ENCODE measurements at places on chromosomes 7 and 10. TPM values are rescaled to one million over a fixed set of nuclear protein-coding genes. Genes with fewer than 3 reads are reported as not detected.

GRCh38 chr10:48470115-48470892 lies 134.6 kb downstream of the ARHGAP22 start:
- DNase-seq, result peak; percentile 80

DNA sequence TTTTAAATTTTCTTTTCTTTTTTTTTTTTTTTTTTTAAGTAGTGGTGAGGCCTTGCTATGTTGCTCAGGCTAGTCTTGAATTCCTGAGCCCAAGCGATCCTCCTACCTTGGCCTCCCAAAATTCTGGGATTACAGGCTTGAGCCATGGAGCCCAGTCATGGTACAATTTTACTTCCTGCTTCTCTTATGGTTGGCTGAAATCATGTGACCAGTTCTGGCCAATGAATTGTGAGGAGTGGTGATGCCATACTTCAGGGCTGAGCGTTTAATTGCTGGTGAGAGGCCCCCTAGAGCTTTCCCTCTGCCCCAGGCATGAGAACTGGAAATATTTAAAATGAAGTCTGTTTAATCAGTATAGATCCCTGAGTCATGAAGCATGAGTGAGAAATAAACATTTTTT lies 22.2 kb upstream of the BAIAP2L1 start:
- no peak for DNase-seq

DNA sequence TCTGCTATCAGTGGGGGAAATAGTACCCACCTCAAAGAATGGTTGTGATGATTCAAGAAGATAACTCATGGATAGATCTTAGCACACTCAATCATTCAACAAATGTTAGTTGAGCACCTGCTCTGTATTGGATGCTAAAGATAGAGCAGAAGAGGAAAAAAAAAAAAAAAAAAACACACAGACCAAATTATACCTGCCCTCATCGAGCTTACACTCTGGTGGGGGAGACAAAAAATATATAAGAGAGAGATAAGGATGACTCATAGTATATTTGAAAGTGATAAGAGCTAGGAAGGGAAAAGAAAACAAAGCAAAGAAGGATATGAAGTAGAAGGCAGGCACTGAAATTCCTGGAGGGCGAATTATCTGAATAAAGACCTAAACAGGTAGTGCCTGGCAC lies 258.5 kb downstream of the SFMBT2 start:
- no peak for DNase-seq

- DNase-seq, result no peak
Observed at GRCh38 chr10:78748235-78748533, 320.6 kb upstream of the ZMIZ1 start.

DNA sequence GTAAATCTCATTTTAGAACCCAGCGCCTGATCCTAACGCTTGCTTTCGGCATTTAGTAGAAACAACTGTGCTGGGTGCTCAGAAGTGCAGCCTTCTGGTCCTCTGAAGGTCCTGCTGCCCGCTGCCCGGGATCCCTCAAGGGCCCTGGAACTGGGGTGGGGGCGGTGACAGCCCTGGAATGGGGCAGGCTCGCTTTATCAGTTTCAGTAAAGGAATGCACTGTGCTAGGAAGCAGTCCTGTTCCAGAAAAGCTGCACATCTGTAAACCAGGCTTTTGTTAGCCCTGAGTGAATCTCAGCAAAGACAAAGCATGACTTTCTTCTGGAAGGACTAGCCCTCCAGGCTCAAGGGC lies 254.6 kb downstream of the TNS3 start:
- no peak for DNase-seq

DNA sequence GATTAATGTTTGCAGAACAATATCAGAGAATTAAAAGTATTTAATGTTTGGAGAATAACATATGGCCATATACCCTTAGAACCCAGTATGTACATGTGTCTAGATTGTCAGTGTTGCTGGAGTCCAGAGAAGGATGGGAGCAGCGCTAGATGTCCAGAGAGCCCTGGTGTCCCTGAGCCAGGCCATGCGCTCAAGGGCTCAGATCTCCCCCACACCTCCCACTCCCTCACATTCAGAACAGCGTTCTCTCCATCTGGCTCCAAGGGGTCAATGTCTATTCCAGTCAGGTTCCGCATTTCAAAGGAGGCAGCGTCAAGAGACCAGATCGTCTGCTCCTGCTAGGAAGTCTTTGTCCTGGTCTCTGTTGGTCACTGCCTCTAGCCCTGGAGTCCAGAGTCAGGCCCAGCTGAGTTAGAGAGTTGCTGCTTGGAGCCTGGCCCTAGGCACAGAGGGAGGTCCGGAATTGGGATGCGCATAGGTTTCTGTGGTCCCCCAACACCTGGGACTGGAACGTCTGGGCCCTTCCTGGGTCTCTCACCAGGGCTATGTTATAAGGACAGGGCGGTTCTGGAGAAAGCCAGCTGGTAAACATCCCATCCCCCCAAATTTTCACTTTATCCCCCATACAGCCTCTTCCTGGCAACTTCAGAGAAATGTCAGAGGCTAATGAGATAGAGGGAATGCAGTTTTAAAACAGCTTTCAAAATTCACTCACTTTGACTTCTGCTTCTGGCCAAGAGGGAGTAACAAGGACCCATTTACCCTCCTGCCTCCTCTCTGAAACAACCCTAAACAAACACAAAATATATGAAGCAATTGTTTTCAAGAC lies 6.5 kb upstream of the WDR86 start:
- DNase-seq, result no peak

- peak; percentile 28 for DNase-seq
Observed at GRCh38 chr7:100632951-100633717, 8.2 kb downstream of the TFR2 start.

- no peak for DNase-seq
Observed at GRCh38 chr7:118079369-118079768, 104.6 kb upstream of the LSM8 start.

- DNase-seq, result no peak
Observed at GRCh38 chr7:43170571-43170970, 58.1 kb downstream of the HECW1 start.

- no peak for DNase-seq
Observed at GRCh38 chr7:32051128-32051527, 19.1 kb downstream of the PDE1C start.

GRCh38 chr7:145088111-145088745 lies 252.4 kb upstream of the TPK1 start:
- no peak for DNase-seq

DNA sequence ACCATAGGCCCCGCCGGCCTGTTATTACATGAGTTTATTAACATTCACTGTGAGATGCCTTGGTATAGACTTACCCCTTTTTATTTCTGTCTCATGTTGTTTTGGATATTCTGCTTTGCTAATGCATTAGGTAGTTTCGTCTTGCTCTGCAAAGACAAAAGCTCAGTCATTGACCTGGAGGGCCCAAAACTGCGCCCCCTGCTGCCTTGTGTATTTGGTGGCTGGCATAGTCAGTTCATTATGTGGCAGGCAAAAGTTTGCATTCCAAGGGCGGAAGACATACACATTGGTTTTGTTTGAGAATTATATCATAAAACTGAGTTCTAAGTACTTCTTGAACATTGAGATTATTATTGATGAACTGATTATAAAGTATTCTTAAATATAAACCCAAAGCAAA lies 372.5 kb downstream of the SDK1 start:
- DNase-seq, result peak; percentile 49

GRCh38 chr10:129969911-129970464 lies 5.9 kb upstream of the EBF3 start:
- no peak for DNase-seq

- no peak for DNase-seq
Observed at GRCh38 chr7:142800088-142800487, 29.3 kb downstream of the PRSS2 start.

GRCh38 chr10:68075550-68076004 lies 494 bp upstream of the HERC4 start:
- no peak for DNase-seq

- DNase-seq, result no peak
Observed at GRCh38 chr10:78540355-78541076, 506.9 kb downstream of the RPS24 start.

- DNase-seq, result no peak
Observed at GRCh38 chr7:108663701-108664100, 94.0 kb downstream of the DNAJB9 start.

DNA sequence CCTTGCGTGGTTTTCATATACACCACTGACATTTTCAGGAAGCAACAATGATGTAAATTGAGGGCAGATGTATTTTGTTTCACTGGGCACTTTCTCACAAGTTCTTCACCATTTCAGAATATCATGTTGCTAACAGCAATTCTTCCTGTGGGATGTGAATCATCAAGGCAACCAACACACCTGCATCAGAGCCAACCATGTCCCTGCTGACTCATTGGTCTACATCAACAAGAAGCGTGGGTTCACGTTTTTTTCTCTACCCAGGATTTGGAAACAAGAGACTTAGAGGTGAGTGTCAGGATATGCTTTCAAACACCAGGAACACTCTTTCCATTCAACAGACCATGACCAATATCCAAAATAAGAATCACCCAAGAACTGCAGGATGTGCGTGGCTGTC lies 203.9 kb downstream of the TEX36 start:
- DNase-seq, result peak; percentile 29

DNA sequence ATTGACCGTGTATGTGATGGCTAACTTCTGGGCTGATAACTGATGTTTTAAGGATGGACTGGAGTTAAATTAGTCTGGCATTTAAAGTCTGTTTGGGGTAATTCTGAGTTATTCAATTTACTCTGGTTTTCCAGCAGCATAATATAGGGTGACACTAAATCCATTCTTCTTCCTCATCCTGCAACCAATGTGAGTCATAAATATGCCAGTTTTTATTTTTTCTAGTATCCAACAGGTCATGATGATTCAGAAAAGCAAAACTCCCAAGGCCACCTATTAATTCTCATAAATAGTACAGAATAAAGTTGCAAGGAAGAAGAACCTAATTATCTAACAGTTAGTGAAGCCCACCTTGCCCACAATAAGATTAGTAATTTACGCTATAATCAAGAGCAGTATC lies 7.5 kb upstream of the EPHB6 start:
- no peak for DNase-seq

- DNase-seq, result peak; percentile 45
Observed at GRCh38 chr10:98074315-98074911, 44.0 kb upstream of the CRTAC1 start.

- no peak for DNase-seq
Observed at GRCh38 chr7:90879924-90880323, 283.8 kb downstream of the CDK14 start.

- no peak for DNase-seq
Observed at GRCh38 chr7:56447864-56448693, 331.9 kb upstream of the NUPR2 start.

DNA sequence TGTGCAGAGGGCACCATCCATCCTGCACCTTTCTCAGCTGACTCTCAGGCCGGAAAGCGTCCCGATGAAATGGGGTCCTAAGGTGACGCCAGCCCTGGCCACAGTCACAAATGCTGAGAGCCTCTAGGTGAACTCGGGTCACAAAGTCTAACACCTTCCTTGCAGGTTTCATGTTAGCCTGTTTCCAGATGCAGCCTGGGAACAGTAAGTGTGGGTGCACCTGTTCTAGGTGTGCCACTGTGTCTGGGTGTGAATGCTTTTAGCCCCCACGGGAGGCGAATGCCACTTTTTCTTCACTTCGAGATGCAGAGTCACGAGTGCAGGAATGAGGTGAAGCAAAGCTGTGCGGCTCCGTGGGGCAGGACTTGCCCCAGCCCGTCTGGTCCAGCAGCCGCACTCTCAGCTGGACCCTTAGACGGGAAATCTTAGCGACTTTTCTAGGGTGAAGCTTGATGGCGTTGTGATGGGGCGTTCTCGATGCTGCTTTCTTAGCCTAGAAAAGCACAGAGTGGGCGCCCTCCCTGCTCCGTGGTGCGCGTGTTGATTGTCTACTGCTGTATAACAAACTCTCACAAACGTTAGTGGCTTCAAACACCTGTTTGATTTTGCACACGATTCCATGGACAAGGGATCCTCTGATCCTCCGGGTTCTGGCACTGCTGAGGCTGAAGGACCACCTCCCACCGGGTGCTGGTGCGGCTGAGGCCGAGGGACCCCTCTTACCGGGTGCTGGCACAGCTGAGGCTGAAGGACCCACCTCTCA lies 13.6 kb upstream of the VIPR2 start:
- no peak for DNase-seq

- DNase-seq, result peak; percentile 64
Observed at GRCh38 chr7:96088579-96088978, 233.3 kb downstream of the SLC25A13 start.

GRCh38 chr7:118583641-118584040 lies 359.1 kb downstream of the ANKRD7 start:
- no peak for DNase-seq

- DNase-seq, result no peak
Observed at GRCh38 chr7:68720697-68721096, 877.6 kb upstream of the AUTS2 start.

DNA sequence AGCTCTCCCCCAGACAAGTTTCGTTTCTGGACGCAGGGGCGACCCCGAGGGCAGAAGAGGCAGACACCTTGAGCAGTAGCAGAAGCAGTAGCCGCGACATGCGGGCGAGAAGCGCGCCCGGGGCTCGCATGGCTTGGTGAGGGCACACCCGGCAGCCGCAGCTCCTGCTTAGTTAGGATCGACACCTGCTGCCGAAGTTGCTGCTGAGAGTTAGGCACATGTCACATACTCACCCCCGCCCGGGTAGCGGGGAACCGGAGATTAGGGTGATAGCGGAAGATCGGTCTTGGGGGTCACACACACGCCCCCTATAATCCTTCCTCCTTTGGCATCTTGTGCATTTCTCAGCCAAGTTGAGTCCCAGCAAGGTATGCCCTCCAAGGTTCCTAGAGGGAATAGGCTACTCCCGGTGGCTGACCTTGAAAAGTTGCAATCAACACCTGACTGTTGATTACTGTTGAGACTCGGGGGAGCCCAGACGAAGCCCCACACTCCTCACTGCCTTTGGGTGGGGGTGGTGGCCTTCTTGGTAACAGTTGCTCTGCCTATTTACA lies 668 bp downstream of the GPR37 start:
- DNase-seq, result peak; percentile 18

- no peak for DNase-seq
Observed at GRCh38 chr7:132757783-132758182, 181.5 kb upstream of the PLXNA4 start.

GDF10 gene
- total RNA-seq, result not detected

UCMA gene
- not detected for total RNA-seq

PIP gene
- total RNA-seq, result not detected

GLI3 gene
- total RNA-seq, result 1.0 TPM

STEAP1B gene
- 24.5 TPM for total RNA-seq

FKBP6 gene
- not detected for total RNA-seq

GJD4 gene
- total RNA-seq, result not detected

EN2 gene
- total RNA-seq, result not detected

EGFR gene
- 0.56 TPM for total RNA-seq

KNDC1 gene
- not detected for total RNA-seq

CRYGN gene
- total RNA-seq, result not detected

AHCYL2 gene
- total RNA-seq, result 25.6 TPM

ZCCHC24 gene
- total RNA-seq, result 7.3 TPM

NKX1-2 gene
- not detected for total RNA-seq

DPY19L1 gene
- 91.5 TPM for total RNA-seq

WASHC2C gene
- total RNA-seq, result 31.3 TPM

CALD1 gene
- 258 TPM for total RNA-seq

FBXL13 gene
- 0.85 TPM for total RNA-seq

NUPR2 gene
- not detected for total RNA-seq

HHEX gene
- total RNA-seq, result 66.9 TPM

POR gene
- total RNA-seq, result 102 TPM

IGFBP1 gene
- total RNA-seq, result 0.47 TPM

NCF1 gene
- total RNA-seq, result not detected

ZC3HAV1L gene
- 16.4 TPM for total RNA-seq

All from dermis blood vessel endothelial cell (primary cell).